ENCODE measurements at places on chromosomes 7 and 10.
A peak's percentile ranks its signal among the peaks of the same experiment; 100 is the strongest.

GRCh38 chr10:109019001-109019424 is 904.3 kb downstream of the XPNPEP1 start:
- no peaks in the 10 kb centered on the region for H3K4me1 ChIP-seq
- H3K27me3 ChIP-seq: no peaks in the 10 kb centered on the region
- no peak overlapping the region for H3K27ac ChIP-seq
- H3K36me3 ChIP-seq: no peaks in the 10 kb centered on the region
- DNase-seq: no peak

DNA sequence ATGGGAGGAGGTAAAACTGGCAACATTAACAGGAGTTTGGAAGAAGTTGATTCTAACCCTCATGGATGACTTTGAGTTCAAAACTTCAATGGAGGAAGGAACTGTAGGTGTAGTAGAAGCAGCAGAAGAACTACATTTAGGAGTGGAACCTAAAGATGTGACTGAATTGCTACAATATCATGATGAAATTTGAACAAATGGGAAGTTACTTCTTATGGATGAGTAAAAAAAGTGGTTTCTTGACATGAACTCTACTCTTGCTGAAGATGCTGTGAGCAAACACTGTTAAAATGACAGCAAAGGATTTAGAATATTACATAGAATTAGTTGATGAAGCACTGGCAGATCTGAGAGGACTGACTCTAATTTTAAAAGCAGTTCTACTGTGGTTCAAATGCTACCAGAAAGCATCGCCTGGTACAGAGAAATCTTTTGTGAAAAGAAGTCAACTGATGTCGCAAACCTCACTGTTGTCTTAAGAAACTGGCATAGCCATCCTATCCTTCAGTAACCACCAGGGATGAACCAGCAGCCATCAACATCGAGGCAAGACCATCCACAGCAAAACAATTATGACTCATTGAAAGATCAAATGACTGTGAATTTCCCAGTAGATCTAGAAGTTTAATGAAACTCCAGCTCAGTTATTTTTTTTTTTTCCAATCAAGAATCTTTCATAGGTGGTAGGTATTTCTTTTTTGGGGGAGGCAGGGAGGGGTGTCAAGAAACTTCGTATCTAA is 20.8 kb downstream of the BRAF start:
- peaks cover 15% of the 10 kb centered on the region for H3K36me3 ChIP-seq
- H3K4me1 ChIP-seq: peaks cover 63% of the 10 kb centered on the region
- H3K4me3 ChIP-seq: no peak overlapping the region
- no peaks in the 10 kb centered on the region for H3K27me3 ChIP-seq

DNA sequence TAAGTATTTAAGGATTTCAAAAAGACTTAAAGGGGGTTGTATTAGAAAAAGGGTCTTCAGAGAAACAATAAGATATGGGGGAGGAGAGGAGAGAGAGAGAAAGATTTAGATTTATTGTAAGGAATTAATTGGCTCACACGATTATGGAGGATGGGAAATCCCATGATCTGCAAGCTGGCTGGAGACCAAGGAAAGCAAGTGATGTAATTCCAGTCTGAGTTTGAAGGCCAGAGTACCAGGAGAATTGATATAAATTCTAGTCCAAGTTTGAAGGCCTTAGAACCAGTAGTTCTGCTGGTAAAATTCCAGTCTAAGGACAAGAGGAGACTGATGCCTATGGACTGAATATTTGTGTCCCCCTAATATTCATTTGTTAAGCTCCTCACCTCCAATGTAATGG is 20.6 kb upstream of the SLC13A1 start:
- H3K36me3 ChIP-seq: no peaks in the 10 kb centered on the region
- no peaks in the 10 kb centered on the region for H3K27me3 ChIP-seq
- H3K27ac ChIP-seq: no peak overlapping the region
- DNase-seq: no peak
- no peak overlapping the region for H3K4me3 ChIP-seq

- H3K4me3 ChIP-seq: no peak overlapping the region
- H3K27me3 ChIP-seq: no peaks in the 10 kb centered on the region
- peaks cover 11% of the 10 kb centered on the region for H3K4me1 ChIP-seq
- DNase-seq: no peak
- H3K36me3 ChIP-seq: peaks cover 7% of the 10 kb centered on the region
- H3K27ac ChIP-seq: no peak overlapping the region
These were observed 1.4 kb upstream of the DHTKD1 start for GRCh38 chr10:12067336-12067735.

- peaks cover 55% of the 10 kb centered on the region for H3K36me3 ChIP-seq
- H3K27ac ChIP-seq: no peak overlapping the region
These were observed 36.0 kb downstream of the LMTK2 start for GRCh38 chr7:98142658-98143057.

- no peak overlapping the region for H3K27ac ChIP-seq
- H3K36me3 ChIP-seq: no peaks in the 10 kb centered on the region
- H3K4me1 ChIP-seq: no peaks in the 10 kb centered on the region
- no peak for DNase-seq
These were observed 11.3 kb upstream of the SGPL1 start for GRCh38 chr10:70804421-70804808.

- no peaks in the 10 kb centered on the region for H3K4me1 ChIP-seq
- no peak overlapping the region for H3K27ac ChIP-seq
- no peak overlapping the region for H3K4me3 ChIP-seq
- no peaks in the 10 kb centered on the region for H3K36me3 ChIP-seq
These were observed 65.6 kb downstream of the TWIST1 start for GRCh38 chr7:19051767-19052375.

GRCh38 chr7:104296266-104296665 is 32.1 kb upstream of the LHFPL3 start:
- H3K4me1 ChIP-seq: no peaks in the 10 kb centered on the region
- no peak for DNase-seq
- H3K27me3 ChIP-seq: peaks cover 6% of the 10 kb centered on the region
- no peak overlapping the region for H3K27ac ChIP-seq
- no peaks in the 10 kb centered on the region for H3K36me3 ChIP-seq
- H3K4me3 ChIP-seq: no peak overlapping the region

GRCh38 chr7:7237201-7237977 is 55.0 kb downstream of the C1GALT1 start:
- peaks cover 23% of the 10 kb centered on the region for H3K4me1 ChIP-seq
- no peak overlapping the region for H3K4me3 ChIP-seq
- H3K27ac ChIP-seq: no peak overlapping the region
- H3K36me3 ChIP-seq: peaks cover 49% of the 10 kb centered on the region
- DNase-seq: no peak
- no peaks in the 10 kb centered on the region for H3K27me3 ChIP-seq

DNA sequence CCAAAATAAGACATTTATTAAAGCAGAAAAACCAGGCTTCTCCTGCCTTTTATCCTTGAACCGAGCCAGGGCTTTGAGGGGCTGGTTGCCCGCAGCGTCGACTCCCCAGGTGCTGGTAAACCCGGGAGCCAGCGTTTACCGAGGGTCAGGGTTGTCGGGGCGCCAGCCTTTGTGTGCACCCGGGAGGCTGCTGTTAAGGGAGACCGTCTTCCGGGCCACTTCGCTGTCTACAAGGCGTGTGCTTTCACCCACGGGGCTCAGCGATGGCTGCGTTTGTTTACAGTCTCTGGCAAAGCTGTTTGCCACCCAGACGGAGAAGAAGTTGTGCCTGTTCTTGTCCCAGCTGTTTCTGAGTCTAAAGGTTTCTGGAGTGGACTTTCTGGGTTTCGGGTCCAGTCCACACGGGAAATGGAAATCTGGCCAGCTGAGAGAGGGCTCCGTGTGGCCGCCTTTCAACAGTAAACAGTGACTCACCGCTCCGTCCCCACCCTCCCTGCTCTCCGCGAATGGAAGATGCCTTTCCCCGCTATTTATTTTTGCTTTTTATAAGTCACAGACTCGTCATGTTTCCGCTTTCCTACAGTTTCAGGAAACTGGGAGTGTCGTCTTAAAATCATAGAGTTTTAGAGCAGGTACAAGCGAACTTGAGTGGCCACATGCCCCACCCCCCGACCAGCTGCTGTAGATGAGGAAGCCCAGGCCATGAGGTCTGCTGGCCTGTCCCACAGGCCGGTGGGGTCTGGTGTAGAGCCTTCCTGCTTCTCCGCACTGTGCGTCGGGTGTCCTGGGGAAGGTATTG is 2.2 kb downstream of the MAFK start:
- no peak for DNase-seq
- peaks cover 3% of the 10 kb centered on the region for H3K36me3 ChIP-seq
- H3K4me3 ChIP-seq: peak overlapping the region; percentile 87
- peak overlapping the region; percentile 93 for H3K27ac ChIP-seq
